ENCODE measurements at places on chromosomes 1 and 21.

- no peak for DNase-seq
Measured at GRCh38 chr21:8998946-8999681, 1522.3 kb upstream of the TPTE start.

GRCh38 chr1:229288516-229288915, 17.6 kb downstream of the RAB4A start:
- DNase-seq = no peak

DNA sequence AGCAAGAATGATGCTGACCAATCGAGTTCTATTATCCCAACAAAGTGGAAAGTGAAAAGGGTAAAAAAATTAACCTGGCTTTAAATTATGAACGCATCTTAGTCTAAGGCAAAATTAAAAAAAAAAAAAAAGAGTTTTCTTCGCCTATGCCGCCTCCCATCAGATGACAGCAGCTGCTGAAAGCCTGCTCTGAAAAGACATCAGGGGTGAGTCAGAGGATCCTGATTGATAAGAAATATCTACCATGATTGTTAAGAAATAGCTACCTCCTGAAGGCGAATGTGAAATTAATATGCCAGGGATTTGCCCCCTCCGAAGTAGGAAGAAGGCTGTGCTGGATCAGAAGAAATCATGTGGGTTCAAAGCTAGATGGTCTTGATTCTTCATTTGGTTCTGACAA, 216.8 kb upstream of the C1orf87 start:
- no peak for DNase-seq

GRCh38 chr1:67307251-67308060, at the start of gene IL12RB2:
Gene IL12RB2 (plus strand): TSS chr1:67307873. CDS start chr1:67320369, 12,496 bp downstream.
- DNase-seq = peak; percentile 14

DNA sequence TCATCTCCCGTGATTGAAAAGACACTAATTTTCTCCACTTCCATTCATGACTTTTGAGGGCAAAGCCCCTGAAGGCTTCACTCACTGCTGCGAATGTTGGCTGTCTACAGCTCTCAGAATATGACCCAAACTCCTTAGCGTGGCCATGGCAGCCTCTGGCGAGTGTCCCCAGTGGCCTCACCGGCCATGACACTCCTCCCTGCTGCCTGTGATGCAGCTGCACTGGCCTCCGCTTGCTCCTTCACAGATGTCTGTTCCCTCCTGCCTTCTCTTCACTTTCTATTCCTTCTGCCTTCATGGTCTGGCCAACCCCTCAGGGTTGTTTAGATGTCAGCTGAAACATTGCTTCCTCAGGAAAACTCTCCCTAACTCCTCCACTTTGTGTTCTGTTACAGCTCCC, 30.8 kb upstream of the PTPRF start:
- no peak for DNase-seq

GRCh38 chr21:42562816-42563215, 49.2 kb downstream of the SLC37A1 start:
- no peak for DNase-seq

- DNase-seq = peak; percentile 81
Measured at GRCh38 chr1:175154629-175155472, 37.7 kb downstream of the KIAA0040 start.

GRCh38 chr1:23394684-23395083, 25.0 kb upstream of the ZNF436 start:
- no peak for DNase-seq

GRCh38 chr1:30151119-30151518, 572.3 kb downstream of the MATN1 start:
- DNase-seq = no peak

- DNase-seq = no peak
Measured at GRCh38 chr21:19993268-19993667, 1004.9 kb upstream of the NCAM2 start.

GRCh38 chr1:100053119-100053518, 79.6 kb downstream of the SASS6 start:
- no peak for DNase-seq

DNA sequence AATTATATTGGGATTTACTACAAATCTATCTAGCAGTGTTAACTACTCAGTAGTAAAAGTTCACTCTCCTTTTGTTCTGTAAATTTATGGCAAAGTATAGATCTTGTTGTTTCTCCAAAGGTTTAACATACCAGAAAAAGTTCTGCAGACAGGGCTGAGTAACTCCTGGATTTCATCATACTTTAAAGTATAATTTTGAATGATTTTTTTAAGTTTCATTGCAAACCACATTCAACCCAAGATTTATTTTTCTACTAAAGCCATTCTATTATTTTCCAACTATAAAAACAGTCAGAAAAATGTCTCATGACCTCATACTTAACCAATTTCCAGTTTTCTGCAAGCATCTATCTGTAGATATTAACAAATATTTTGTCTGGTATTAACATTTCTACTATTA, 585.8 kb upstream of the ZRANB2 start:
- no peak for DNase-seq

- no peak for DNase-seq
Measured at GRCh38 chr1:186050360-186050759, 316.2 kb downstream of the HMCN1 start.

- DNase-seq = no peak
Measured at GRCh38 chr1:109618661-109619575, 498 bp downstream of the GNAT2 start.

All from T-cell (primary cell).